ENCODE measurements at places on chromosomes 7 and 10. TPM values are rescaled to one million over a fixed set of nuclear protein-coding genes. Genes with fewer than 3 reads are reported as not detected.

Gene ZNF503
- 18.6 TPM for total RNA-seq

Gene LIPF
- not detected for total RNA-seq

Gene HSPA12A
- 1.5 TPM for total RNA-seq

Gene FKBP6
- total RNA-seq: not detected

Gene TMEM236
- total RNA-seq: 0.07 TPM

Gene FBXL13
- total RNA-seq: 0.21 TPM

Data from airway epithelial cell (primary cell).